ENCODE measurements at places on chromosomes 4 and X. TPM values are rescaled to one million over a fixed set of nuclear protein-coding genes. Genes with fewer than 3 reads are reported as not detected.
A peak's percentile ranks its signal among the peaks of the same experiment; 100 is the strongest.

GRCh38 chr4:91322961-91323360 lies 980.8 kb upstream of the GRID2 start:
- DNase-seq: no peak

DNA sequence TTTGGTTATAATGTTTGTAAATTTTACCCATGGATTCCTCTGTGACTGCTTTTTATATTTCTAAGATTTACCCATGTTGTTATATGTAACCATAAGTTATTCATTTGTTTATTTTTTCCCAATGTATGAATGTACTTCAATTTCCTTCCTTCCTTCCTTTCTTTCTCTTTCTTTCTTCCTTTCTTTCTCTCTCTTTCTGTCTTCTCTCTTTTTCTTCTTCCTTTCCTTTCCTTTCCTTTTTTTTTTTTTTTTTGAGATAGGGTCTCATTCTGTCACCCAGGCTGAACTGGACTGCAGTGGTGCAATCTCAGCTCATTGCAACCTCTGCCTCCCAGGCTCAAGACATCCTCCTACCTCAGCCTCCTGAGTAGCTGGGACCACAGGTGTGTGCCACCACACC lies 55.6 kb downstream of the ALPK1 start:
- DNase-seq: no peak

Gene WNK3
- total RNA-seq: 4.8 TPM

GRCh38 chr4:183287677-183288076 lies 32.4 kb downstream of the CLDN22 start:
- no peak for DNase-seq

DNA sequence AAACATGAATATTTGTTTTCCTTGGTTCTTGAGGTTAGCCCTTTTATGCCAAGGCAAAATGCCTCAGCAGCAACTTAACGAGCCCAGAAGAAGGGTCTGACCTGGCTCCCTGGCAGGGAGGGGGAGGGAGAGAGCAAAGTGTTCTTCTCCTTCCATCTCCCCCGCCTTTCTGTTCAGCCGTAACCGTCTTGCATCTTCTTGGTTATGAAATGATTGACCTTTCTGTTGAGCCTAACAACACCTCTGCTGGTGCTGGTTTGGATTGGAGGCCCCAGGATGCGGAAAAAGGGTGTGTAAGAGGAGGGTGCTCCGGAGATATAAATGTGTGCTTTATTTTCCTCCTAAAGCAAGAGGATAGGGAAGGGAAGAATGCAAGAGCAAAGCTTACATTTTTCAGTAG lies 44.7 kb downstream of the PTTG2 start:
- no peak for DNase-seq

DNA sequence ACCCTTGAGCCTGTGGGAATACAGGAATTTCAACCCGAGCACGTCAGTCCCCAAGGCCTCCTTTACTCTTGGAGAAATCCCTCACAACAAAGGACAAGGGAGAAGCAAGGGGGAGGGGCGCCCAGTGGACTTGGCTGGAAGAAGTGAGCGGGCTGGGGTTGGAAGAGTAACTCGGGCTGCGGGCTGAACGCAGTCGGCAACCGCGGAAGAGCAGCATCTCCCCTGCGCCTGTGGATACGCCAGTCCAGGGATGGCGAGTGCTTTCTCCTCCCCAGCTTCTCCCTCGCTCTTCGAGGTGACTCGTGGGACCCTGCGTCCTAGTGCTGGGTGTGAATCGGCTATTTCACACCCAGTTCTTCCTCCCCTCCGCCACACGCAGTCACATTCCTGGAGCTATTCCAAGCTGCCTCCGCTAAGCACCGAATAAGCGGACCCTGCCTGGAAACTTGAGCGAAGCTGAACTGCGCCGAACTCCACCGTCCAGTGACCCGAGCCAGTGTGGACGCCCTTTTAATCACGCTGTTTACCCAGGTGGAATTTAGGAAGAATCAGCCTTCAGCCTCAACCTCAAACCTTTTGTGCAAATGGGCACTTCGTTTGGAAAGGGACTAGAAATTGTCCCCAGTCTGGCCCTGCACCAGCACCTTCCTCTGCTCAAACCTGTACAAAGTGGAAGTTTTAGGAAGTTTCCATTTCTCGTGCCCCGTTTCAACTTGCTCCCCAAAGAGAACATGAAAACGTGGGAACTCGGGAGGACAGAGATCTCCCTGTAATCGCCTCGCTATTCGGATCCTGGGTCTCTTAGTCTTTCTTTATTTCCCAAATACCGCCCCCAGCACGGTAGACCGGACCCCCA lies 64.3 kb upstream of the WDR17 start:
- peak; percentile 10 for DNase-seq

Gene TRIM2
- total RNA-seq: 28.9 TPM

DNA sequence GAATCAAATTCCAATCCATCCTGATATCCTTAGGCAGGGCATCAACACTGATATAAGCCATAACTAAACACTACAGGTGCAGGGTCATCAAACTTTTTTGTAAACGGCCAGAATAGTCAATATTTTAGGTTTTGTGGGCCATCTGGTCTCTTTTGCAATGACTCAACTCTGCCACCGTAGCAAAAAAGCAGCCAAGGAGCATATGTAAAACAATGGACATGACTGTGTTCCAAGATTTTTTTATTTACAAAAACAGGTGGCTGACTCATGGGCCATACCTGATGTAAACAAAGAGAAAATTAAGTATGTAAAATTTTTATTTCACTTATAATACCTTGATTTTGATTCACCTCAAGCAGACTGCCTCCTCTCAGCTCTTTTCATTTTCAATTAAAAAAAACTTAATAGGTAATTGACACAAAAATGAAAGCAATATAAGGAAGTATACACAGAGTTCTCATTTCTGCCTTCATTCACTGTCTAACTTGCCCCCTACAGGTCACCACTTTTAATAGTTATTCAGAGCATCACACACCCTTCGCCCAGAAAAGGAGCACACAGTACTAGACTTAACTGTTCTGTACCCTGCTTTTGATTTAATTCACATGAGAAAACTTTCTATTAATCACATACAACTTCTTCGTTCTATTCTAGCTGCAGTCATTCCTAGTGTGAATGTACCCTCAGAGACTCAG lies 35.3 kb upstream of the GPM6B start:
- no peak for DNase-seq

Gene ANXA3
- total RNA-seq: 47.9 TPM

Gene CSAG3
- not detected for total RNA-seq

DNA sequence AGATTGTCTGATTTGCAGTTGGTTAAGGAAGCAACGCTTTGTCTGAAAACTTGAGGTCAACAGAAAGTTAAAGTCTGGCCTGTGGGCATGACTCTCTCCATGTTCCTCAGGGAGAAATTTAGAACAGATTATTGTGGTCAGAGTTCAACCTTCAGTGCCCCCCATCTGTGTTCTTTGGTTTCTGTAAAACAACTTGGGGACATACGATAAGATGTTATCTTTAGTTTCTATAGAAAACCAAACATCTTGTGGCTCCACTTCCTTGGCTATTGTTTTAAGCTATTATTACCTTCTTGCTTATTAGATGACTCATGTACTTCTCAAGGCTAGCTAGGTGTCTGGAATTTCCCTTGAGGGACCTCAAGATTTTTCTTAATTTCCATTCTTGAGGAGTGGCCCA lies 507.7 kb downstream of the PDHA2 start:
- DNase-seq: no peak

DNA sequence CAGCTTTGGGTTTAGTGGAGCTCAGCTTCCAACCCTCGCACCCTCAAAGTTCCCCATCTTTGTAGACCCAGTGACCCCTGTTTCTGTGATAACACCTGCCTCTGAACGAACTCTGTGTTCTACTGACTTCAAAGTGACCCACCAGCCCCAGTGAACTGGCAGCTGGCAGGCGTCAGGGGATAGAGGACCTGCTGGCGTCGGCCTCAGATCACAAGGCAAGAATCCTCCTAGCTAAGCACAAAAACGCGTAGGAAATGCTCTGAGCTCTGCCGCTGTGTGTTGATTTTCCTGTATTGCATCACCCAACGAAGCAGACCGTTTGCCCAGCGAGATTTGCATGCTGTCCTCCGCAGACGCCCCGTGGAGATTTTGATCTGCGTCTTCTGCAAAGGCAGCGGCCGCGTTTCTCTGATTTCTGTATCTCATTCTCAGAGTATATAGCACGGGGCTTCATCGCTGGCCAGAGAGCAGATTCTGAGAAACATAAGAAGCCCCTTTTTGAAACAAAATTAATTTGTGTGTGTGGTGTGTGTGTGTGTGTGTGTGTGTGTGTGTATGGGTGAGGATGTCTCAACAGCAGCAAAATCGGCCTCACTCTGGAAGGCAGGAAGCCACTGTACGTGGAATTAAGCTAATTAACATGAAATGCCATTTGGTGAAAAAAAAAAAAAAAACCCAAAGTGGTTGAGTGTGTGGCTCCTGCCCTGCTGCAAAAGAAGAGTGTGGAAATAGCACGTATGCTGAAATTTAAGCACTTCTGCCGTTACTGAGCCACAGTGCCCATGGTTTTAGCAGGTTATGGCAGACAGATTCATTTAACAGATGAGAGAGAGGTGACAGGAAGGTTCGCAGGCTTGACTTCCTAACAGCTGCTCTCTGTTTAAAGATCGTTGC lies 29.2 kb upstream of the ASMTL start:
- DNase-seq: peak; percentile 74

- DNase-seq: no peak
Measured at GRCh38 chrX:120999413-120999812, 13.9 kb upstream of the CT47A1 start.

GRCh38 chrX:106454991-106455390 lies 156.8 kb upstream of the RADX start:
- DNase-seq: no peak

- DNase-seq: no peak
Measured at GRCh38 chr4:52358366-52358765, 300.7 kb downstream of the USP46 start.

DNA sequence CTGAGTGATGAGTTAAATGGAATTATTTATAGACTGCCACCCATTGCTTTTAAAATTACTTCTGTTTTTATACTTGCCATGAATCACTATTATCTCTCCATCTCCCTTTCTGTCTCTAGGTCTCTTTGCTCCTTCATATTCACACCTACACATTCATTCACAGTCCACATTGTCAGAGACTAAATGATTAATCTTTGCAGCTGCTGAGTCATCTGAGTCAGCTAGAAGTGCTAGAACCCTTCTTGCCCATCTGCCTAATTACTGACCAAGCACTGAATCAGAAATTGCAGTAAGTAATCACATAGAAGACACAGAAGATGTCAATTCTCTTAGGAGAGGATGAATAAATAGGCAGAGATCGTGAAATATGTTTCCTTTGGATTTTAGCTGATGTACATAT lies 31.6 kb upstream of the RPS6KA6 start:
- no peak for DNase-seq

DNA sequence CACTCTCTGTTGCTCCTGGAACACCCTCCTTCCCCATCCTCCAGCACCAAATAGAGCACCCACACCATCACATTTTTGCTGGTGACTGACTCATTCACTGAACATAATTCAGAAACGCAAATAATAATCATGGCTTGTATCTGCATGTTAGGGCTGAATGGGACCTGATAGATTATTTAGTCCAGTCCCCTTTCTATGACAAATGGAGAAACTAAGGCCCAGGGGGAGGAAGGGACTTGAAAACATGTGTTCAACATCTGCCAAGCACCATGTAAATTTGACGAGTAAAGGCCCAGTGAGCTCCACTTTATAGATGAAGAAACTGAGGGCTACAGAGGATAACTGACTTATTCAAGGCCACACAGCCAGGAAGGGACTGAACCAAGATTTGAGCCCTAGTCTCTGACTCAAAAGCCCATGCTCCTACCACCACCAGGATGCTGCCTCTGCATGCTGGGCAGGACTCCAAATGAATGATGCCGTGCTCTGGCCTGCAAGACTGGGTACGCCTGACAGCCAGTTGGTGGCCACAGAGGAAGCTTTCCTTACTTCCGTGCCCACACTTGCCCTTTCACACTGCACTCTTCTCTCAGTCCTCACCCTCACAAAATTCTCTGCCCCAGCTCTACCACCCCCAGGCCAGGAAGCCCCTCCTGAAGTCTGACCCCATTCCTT lies 133.3 kb upstream of the PJA1 start:
- no peak for DNase-seq

Gene ABCG2
- total RNA-seq: 9.1 TPM

DNA sequence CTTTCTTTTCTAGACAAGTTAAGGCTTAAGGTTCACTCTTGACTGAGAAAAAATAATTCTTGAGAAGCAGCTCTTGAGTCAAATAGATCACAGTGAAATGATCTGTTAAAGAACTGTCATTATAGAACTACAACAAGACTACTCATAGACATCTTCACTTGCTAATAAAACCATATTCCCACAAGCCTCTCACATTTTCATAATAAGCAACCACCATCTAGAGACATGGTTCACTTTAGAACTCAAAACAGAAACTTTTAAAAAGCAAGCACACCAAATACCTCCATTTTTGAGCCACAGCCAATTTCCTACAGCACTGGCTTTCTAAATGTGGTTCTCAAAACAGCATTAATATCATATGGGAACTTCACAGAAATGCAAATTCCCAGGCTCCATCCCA lies 309.5 kb downstream of the TMA16 start:
- peak; percentile 4 for DNase-seq

Gene EFHC2
- 0.48 TPM for total RNA-seq

GRCh38 chr4:140296335-140297220 lies 76.9 kb upstream of the SCOC start:
- DNase-seq: peak; percentile 88

Data from umbilical cord (tissue), 2 donors.